IgD-negative memory B cell (primary cell): ENCODE measurements at places on chromosomes 11 and 22. TPM values are rescaled to one million over a fixed set of nuclear protein-coding genes. Genes with fewer than 3 reads are reported as not detected.

ELFN2 gene
- not detected for polyA plus RNA-seq

DKK3 gene
- not detected for polyA plus RNA-seq

MEI1 gene
- 105 TPM for polyA plus RNA-seq

CNTN5 gene
- not detected for polyA plus RNA-seq

CARD18 gene
- polyA plus RNA-seq, result not detected

DRICH1 gene
- polyA plus RNA-seq, result not detected

LRP4 gene
- not detected for polyA plus RNA-seq

VWA5A gene
- 12.8 TPM for polyA plus RNA-seq
